ENCODE measurements at places on chromosomes 11 and 22. TPM values are rescaled to one million over a fixed set of nuclear protein-coding genes. Genes with fewer than 3 reads are reported as not detected.

MMP12 gene
- total RNA-seq = 0.36 TPM

MRGPRE gene
- under 0.01 TPM for total RNA-seq

PATE2 gene
- 0.36 TPM for total RNA-seq

GRCh38 chr22:18075720-18076497 lies 1.9 kb upstream of the PEX26 start:
- DNase-seq = peak; percentile 89

- no peak for DNase-seq
Measured at GRCh38 chr11:7646866-7647265, 26.4 kb downstream of the CYB5R2 start.

DNA sequence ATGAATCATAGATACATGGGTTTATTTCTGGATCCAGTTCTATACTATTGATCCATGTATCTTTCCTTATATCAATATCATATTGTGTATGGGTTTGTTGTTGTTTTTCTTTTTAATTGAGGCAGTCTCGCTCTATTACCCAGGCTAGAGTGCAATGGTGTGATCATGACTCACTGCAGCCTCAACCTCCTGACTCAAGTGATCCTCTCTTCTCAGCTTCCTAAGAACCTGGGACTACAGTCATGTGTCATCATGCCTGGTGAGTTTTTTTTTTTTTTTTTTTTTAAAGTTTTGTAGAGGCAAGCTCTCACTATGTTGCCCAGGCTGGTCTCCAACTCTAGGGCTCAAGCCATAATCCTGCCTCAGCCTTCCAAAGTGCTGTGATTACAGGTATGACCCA lies 1589.4 kb upstream of the TENM4 start:
- DNase-seq = no peak

- no peak for DNase-seq
Measured at GRCh38 chr22:49435596-49435995, 392.1 kb downstream of the BRD1 start.

- no peak for DNase-seq
Measured at GRCh38 chr11:133269267-133269666, 263.0 kb downstream of the OPCML start.

DNA sequence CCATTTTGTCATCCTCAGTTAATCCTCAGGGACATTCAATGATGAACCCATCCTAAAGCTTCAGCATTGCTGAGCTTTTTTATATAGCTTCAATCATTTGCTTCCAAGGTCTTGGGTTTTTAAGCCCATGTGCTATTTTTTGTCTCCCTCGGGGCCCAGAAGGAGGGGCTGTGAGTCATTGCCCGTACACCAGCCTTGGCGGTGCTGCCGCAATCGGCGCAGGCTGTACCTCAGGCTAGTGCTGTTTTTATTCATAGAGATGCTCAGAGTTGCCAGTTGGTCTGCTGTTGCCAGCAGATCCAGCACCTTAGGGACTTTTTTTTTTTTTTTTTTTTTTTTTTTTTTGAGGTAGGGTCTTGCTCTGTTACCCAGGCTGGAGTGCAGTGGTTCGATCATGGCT lies 35.5 kb downstream of the ACO2 start:
- DNase-seq = peak; percentile 97

GRCh38 chr22:36369004-36369921 lies 18.5 kb downstream of the MYH9 start:
- peak; percentile 74 for DNase-seq

DNA sequence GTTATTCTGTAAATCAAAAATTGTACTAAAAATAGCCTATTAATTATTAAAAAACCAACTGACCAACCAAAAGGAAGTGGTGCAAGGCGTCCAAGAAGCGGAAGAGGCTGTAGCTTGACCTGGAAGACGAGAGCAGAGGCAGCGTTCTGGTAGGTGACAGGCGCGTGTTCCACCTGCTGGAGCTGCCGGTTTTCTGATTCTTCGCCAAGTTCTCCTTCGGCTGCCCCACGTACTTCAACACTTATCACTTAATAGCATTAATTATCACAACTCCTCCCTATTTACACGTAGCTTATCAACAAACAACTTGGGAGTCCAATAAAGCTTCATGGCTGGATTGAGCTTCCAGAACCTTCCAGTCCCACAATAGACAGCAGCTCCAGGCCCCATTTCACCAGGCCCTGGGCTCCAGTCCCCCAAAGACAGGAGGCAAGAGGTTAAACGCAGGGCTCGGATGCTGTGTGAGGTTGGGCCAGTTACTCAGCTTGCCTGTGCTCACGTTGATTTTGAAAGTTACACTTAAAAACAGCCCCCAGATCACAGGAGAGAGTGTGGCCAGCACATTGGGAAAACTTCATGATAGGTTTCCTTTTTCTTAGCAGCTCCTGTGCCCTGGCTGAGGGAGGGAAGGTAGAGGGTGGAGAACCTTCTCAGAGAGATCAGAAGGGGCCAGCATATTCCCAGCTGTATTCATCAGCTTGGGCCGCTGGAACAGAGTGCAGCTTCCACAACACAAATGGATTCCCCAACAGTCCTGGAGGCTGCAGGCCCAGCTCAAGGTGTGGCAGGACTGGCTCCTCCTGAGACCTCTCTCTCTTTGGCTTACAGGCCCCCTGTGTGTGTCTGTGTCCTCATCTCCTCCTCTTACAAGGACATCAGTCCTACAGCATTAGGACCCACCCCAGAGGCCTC lies 54.2 kb upstream of the FGF3 start:
- no peak for DNase-seq
